ENCODE measurements at places on chromosomes 1 and 21. TPM values are rescaled to one million over a fixed set of nuclear protein-coding genes. Genes with fewer than 3 reads are reported as not detected.

DNA sequence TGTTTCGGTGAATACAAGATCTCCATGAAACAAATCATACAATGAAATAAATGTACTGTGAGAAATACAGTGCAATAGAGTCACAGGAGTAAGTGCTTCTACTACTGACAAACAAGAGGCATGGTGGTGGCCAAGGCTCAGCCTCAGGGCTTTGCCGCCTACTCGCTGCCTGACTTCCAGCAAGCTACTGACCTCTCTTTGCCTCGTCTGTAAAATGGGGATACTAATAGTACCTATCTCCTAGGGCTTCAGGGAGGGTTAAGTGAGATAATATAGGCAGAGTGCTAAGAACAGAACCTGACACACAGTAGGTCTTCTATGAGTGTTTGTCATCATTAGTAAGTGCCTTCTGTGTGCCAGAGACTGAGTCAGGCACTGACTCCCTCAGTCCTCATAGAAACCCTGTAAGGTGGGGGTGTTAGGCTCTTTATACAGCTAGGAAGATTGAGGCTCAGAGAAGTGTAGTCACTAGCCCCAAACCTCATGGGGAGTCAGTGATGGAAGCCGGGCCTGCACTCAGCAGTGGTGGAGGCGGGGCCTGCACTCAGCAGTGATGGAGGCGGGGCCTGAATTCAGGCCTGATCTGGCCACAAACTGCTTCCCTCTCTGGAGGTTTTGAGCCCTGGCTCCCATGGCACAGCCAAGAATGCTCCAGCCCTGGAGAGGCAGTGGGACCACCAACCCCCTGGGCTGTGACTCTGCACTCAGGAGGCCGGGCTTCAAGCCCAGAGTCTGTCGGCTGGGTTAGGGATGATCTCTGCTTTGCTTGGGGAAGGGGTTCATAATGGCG, 6.8 kb downstream of the BSND start:
- no peak for DNase-seq

- no peak for DNase-seq
Measured at GRCh38 chr1:28899267-28899666, 15.1 kb upstream of the EPB41 start.

DNA sequence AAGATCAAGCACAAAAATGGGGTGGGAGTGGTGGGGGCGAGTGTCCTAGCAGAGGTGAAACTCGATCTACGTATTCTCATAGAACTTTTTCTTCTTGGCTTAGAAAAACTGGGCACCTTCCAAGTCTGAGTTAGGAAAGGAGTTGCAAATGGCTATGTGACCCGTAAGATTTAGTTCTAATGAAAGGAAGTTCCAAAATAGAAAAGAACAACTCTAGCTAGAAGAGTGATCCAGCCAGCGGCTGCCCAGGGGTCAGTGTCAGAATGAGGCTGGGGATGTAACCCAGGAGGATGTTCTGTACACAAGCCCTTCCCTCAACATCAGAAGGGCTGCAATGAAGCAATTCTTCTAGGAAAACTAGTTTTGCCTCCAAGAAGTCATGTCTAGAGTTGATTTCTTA, 5.2 kb downstream of the MTARC1 start:
- no peak for DNase-seq

DNA sequence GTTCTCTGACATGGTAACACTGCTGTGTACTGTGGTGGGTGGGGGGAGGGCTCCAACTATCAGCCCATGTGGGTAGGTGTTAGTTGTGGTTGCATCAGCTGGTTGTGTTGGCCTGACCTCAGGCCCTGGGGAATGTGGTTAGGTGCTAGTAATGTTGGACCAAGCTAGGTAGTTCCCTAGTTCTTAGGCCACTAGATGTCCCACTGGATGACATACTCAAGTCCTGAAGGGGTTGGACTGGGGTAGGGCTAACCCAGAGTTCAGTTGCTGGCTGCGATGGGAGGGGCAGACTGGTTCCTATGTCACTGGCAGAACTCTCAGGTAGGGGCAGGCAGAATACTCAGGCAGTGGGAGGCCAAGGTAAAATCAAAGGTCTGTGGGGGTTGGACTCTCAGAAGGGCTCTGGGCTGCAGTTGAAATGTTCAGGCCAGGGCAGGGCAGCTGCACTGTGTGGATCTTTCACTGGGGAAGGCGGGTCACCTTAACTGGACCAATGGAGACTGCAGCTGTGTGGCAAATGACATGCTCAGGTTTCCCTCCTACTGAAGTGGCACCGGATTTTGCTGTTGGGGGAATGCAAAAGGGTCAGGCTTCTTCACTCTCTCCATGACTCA, 870.7 kb downstream of the LRRIQ3 start:
- no peak for DNase-seq

DNA sequence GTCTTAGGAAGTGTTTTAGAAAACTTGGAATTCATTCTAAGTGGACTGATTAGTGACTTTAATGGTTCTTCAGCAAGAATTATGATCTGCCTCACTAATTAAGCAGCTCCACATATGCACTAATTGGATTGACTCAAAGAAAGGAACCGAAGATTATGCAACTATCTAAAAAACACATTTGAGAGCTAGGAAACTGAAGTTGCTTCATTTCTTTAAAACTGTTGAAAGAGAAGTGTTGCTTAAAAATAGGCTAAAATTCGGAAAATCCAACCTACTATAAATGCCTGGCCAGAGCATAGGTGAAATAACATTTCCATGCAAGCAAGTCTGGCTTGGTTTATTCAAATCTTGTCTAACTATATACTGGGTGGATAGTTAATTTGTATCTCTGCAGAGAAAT, 502.9 kb upstream of the ZRANB2 start:
- no peak for DNase-seq

- DNase-seq = no peak
Measured at GRCh38 chr21:39661740-39662139, 49.0 kb downstream of the B3GALT5 start.

- no peak for DNase-seq
Measured at GRCh38 chr1:6351480-6352137, 42.0 kb downstream of the ACOT7 start.

DNA sequence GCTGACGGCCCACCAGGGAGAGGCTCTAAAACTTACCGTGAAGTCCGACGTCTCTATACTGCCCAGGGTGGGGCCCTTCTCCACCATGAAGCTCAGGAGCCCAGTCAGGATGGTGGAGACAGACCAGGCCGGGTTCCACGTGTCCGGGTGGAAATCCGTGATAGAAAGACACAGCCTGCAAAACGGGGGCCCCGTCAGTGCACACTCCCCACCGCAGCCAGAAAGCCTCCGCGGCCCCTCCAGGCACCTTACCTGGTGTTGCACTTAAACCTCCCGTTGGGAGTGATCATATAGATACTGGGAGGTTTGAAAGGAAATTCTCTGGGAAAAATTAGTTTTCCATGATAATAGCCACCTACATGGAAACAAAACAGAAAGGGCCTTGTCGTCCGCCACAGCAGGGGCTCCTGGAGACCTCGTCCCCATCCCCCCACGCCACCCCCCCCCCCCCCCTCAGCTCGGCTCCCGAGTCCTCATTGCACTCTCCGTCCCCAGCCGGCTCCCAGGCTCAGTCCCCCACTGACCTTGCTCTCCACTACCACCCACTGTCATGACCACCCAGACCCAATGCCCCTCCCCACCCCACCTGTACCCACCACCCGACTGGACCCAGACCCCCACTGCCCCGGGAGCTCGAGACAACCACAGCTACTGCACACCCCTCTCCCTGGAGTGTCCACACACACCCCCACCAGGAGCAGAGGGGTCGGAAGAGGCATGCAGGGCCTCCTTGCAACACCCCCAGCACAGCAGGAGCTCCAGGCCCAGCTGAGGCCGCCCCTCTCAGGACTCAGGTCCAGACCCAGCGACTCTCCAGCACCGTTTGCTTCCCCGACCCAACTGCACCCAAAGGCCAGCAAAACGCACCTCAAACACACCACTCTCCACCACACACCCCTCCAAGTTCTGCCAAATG, 10.7 kb upstream of the C1QTNF12 start:
- DNase-seq = no peak

GRCh38 chr1:211851174-211851573, 20.6 kb upstream of the LPGAT1 start:
- DNase-seq = no peak

- no peak for DNase-seq
Measured at GRCh38 chr21:31897311-31897710, 24.5 kb downstream of the HUNK start.

GRCh38 chr21:45578176-45578801, 36.0 kb upstream of the SLC19A1 start:
- DNase-seq = no peak

- peak; percentile 64 for DNase-seq
Measured at GRCh38 chr1:183989078-183989577, 48.4 kb downstream of the COLGALT2 start.

DNA sequence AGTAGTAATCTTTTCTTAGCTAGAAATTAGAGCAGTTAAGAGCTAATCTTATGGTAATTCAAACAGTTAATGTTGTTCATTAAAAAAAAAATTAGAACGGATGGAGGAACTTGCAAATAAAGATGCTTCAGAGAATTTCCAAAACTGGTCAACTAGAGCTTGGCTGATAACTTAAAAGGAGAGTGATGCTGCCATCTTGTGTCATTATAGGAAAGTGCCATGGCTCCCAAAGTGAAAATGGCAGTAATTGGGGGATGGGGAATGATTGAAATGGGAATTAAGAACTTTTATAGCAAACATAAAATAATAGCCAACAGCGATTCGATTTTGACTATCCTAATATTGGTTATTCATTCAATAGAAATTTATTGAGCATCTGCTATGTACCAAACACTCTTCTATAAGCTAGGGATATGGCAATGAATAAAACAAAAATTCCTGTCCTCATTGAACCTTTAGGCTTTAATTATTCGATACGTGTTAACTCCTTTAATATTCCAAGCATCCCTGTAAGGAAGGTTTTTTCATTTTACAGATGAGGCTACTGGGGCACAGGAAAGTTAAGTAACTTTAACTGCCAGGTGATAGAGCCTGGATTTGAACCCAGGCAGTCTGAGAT, 5.7 kb upstream of the PLPP3 start:
- no peak for DNase-seq

DNA sequence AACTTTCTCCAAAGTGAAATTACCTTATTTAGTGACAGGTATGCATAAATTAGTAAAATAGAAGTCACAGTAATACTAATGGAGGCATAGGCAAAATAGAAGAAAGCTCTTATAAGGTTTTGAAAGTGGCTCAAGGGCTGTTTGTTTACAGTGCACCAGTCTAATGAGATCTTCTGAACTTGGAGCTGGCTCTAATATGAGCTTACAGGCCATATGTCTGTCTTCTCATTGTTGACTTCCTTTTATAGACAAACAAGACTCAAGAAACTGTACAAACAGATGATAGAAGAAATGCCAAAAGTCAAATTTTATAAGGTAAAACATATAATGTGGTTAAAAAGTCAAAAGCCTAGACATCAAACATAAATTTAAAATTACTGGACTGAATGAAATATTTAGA, 207.5 kb upstream of the NEGR1 start:
- DNase-seq = no peak

GRCh38 chr21:33266789-33267135, 595 bp downstream of the IL10RB start:
- peak; percentile 34 for DNase-seq

GRCh38 chr1:214349781-214350180, 68.8 kb downstream of the SMYD2 start:
- no peak for DNase-seq

DNA sequence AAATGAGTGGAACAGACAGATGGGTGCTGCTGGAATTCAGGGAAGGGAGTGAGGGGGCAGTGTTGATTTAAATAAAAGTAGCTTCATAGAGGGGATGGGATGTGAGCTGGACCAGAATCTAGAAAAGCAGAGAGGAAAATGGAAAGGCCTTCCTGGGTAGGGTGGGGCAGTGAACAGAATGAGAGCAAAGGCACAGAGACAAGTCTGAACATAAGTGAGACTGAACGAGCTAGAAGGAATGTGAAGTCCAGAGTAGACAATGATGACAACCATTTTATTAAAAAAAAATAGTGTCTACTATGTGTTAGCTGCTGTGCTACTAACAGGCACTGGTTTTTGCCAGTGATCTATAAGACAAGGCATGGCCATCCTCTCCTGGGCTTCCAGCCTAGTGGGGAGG, 36.0 kb downstream of the ELK4 start:
- DNase-seq = no peak

GRCh38 chr1:111346089-111346885, 55.6 kb downstream of the CHIA start:
- DNase-seq = peak; percentile 87

DNA sequence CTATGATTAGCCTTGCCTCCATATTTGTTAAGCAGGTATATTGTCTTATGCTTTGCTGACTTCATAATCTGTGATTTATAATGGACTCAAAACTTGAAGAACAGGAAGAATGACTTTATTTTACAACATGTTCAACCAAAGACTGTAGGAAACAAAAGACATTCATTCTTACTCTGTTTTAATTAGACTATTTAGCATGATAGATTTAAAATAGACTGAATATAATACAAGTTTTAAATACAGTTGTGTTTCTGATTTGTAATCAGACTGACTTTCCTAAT, 63.1 kb downstream of the CDC14A start:
- DNase-seq = no peak

- no peak for DNase-seq
Measured at GRCh38 chr1:170668209-170669106, 4.5 kb downstream of the PRRX1 start.

DNA sequence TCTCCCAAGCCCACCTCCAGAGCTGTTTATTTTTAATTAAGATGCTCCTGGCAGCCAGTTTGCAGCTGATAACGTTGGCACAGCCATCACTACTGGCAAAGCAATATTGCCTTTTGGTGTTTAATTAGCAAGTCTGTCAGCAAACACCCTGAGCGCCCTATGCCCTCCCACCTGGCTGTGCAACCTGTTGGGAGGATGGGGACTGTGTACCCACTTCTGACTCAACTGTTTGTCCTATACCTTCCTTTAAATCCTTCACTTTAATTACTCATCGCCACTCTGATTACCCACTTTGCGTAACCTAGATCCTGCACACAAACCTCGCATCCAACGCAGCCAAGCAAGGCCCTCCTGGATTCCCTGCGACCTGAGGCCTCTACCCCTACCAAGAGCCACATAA, 67.1 kb downstream of the BCAR3 start:
- no peak for DNase-seq

DNA sequence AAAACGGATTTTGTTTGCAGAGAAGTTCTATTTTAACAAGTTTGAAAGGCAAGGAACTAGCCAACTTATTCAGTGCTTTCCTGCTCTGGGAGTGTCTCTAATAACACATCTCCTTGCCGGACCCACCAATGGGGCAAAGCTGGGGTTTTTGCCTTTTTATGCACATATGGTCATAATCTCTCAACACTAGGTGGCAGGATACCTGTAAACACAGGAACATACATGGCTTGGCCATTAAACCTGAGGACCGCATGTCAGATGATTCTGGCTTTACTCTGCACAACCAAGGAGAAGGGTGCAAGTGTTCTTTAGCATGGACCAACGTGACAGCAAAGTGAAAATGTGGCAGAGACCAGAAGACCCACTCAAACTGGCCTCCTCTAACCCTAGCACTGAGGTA, 4.9 kb downstream of the TMEM9 start:
- no peak for DNase-seq

GRCh38 chr1:184464757-184465156, 77.9 kb downstream of the C1orf21 start:
- no peak for DNase-seq

- DNase-seq = peak; percentile 84
Measured at GRCh38 chr1:24111996-24112779, at the start of gene MYOM3. Gene MYOM3 (minus strand): TSS chr1:24112135. CDS start chr1:24108636, 3,499 bp downstream.

Gene LYPD8
- not detected for total RNA-seq

Gene ERICH3
- not detected for total RNA-seq

Gene S1PR1
- 85.3 TPM for total RNA-seq

Gene CELF3
- not detected for total RNA-seq

Gene TTC13
- total RNA-seq = 9.6 TPM

Gene OR2G6
- 0.03 TPM for total RNA-seq

Gene LRRC8B
- 4.9 TPM for total RNA-seq

Gene C8A
- not detected for total RNA-seq

Gene CAPN9
- total RNA-seq = 0.18 TPM

Gene SLAMF8
- total RNA-seq = 4.4 TPM

Gene TNNT2
- total RNA-seq = 5,317 TPM
